Stimulated activated CD4-positive, alpha-beta T cell treated with anti-CD3 and anti-CD28 coated beads, Interleukin-15, amount 100 ng/mL, for 48 hours (primary cell): ENCODE measurements at places on chromosomes 4 and X.

DNA sequence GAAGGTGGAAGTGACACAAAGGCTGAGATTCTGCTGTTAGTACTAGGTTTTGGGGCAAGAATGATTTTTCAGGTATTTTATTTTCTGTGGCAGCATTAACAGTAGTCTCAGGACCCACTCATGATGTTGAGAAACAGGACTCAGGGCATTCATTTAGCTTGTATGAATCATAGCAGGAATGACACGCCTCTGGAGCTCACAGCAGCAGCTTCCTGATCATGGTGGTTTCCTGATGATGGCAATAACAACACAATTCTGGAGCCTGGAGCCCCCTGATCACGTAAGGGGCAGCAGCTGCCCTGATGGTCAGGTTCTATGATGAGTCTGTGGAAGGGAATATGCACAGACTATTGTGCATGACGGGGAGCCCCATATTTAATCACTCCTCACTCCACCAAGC lies 47.0 kb downstream of the TASL start:
- no peak for DNase-seq

GRCh38 chr4:3037957-3038461 lies 36.3 kb downstream of the HTT-AS start:
- no peak for DNase-seq

- no peak for DNase-seq
These were observed 856.0 kb upstream of the FRG1 start for GRCh38 chr4:189084671-189085070.

GRCh38 chr4:124940387-124940786 lies 227.9 kb upstream of the ANKRD50 start:
- DNase-seq: no peak

DNA sequence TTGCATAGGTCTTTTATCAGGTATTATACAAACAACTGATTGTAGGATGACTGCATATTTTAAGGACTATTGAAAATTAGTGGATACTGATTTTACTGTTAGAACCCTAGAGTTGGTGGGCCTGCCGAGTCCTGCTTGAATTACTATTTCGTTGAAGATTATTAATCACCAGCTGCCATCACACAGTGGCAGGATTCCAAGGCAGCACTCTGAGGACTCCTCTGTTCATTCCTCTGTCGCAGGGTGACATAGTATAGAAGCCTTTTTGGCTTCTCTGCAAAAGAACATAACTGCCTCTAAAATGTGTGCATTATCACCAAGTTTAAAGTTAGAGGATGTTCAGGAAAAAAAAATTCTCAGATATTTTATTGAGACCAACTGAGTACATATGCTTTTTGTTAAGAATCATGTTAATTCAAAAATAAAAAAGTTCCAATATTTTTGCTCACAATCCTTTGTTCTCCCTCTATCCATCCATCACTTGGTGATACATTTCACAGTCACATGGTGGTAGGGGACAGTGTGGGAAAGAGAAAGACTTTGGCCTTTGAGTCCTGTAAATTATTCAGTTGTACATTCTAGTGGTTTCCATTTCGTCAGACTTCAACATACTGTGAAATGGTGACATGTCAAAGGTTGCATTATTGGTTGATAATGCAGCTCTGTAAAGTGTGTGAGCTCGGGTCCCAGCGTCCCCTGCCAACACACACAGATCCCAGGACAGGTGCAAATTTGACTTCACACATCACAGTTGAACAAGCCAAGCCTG lies 332.5 kb downstream of the GRID2 start:
- no peak for DNase-seq
